ENCODE measurements at places on chromosomes 13 and 19. TPM values are rescaled to one million over a fixed set of nuclear protein-coding genes. Genes with fewer than 3 reads are reported as not detected.

CKM gene
- total RNA-seq = not detected

CYP4F2 gene
- not detected for total RNA-seq

MCEMP1 gene
- not detected for total RNA-seq

ABCC4 gene
- 9.0 TPM for total RNA-seq

ACP5 gene
- 12.4 TPM for total RNA-seq

EGLN2 gene
- 85.6 TPM for total RNA-seq

CBY2 gene
- total RNA-seq = not detected

TLE6 gene
- total RNA-seq = 3.5 TPM

SPACA4 gene
- not detected for total RNA-seq

KLC3 gene
- 0.14 TPM for total RNA-seq

CEACAM8 gene
- not detected for total RNA-seq

LGALS7B gene
- not detected for total RNA-seq

FUT1 gene
- 0.23 TPM for total RNA-seq

LINGO3 gene
- total RNA-seq = not detected

NLRP7 gene
- total RNA-seq = not detected

ZNF99 gene
- total RNA-seq = not detected

NR2C2AP gene
- 46.6 TPM for total RNA-seq

WDR87 gene
- not detected for total RNA-seq

ZNF577 gene
- total RNA-seq = 7.2 TPM

GRK1 gene
- 0.21 TPM for total RNA-seq

SIGLECL1 gene
- not detected for total RNA-seq

ZNF582 gene
- 1.8 TPM for total RNA-seq

CD79A gene
- 4.1 TPM for total RNA-seq

MVB12A gene
- 32.6 TPM for total RNA-seq
